CD4-positive, alpha-beta T cell treated with Interleukin-12 subunit alpha and Interleukin-12 subunit beta, for 1 hour (primary cell): ENCODE measurements at places on chromosomes 5 and 9.

GRCh38 chr9:102101723-102102122 lies 363.3 kb upstream of the GRIN3A start:
- DNase-seq, result no peak

DNA sequence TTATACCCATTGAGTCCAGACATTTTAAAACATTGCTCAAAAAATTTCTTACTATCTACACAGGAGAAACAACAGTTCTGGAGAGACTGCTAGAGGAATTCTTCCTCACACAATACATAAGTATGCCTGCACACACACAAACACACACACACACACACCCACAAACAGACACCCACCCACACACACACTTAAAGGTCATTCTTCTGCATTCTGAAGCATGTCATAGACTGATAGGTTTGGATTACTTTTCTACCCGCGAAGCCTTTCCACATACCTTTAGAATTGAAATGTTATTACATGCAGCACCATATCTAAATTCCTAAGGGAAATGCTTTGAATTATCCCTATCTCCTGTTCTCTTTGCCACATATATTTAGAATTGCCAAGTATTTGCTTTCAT lies 80.2 kb downstream of the FAM174A start:
- DNase-seq, result no peak

DNA sequence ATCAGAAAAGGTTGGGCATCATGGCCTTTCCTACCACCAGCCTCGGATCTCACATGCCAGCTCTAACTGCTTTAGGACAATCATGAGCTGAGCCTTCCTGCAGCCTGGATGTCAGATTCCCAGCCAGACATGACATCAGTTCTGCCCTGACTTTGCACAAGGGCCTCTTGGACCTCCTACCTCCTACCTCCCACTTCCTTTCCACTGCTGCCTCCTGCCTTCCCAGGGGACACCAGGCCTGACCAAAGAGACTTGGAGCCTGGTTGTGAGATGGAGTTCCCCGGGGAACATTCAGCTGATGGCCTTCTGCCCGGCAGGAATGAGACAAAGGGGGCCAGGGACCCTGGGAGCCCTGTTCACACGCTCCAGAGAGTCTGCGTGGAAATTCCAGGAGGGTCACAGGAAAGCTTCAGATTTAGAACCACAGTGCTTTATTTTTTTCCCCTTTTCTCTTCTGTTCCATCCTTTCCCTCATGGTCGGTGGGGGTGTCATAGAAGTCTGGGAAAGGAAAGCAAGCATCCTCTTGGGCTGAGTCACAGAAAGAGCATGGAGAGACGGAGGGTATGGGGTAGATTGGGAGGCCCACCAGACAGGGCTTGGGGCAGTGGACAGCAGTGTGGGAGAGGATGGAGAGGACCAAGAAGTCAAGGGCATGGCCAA lies 35.4 kb upstream of the IL17B start:
- DNase-seq, result no peak

DNA sequence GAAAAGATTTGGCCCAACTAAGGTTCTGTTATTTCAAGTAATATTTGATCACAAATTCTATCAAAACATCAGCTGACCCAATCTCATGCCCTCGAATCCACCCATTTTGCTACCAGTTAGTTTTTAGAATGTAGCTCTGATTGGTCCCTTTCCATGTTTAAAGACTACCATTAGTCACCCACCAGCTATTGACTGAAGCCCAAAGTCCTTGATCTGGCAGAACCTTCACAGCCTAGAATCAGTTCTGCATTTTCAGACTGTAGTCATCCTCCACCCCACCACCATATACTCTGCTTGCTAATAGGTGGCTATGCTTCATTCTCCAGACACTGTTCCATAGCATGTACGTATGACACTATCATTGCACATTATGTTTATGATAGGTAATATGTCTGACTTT lies 182.2 kb upstream of the TARS1 start:
- no peak for DNase-seq

- DNase-seq, result no peak
Measured at GRCh38 chr5:122880170-122880689, 34.8 kb downstream of the SNX24 start.

- no peak for DNase-seq
Measured at GRCh38 chr9:20508242-20508641, 114.1 kb downstream of the MLLT3 start.

GRCh38 chr9:19117039-19117716 lies 10.1 kb downstream of the PLIN2 start:
- no peak for DNase-seq

DNA sequence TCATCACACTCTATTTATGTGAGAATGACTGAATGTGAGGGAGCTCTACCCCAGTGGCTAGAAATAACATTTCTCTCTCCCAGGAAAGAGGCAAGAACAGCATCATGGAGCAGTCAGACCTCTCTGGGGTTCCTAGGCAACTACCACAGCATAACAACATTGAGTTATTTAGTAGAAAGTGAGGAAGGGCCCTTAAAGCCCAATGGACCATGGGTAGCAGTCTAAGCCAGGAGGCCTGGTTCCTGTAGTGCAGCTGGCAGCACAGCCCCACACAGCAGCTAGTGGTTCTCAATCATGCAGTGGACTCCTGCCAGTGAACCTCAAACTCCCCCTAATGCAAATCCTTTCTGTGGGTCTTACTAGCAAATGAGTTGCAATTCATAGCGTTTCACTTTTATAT lies 55.3 kb downstream of the SPEF2 start:
- DNase-seq, result peak; percentile 51
